Stimulated activated naive CD4-positive, alpha-beta T cell treated with Interleukin-2 at 50 U/mL for 16 hours (primary cell): ENCODE measurements at places on chromosomes 12 and 14.
A peak's percentile ranks its signal among the peaks of the same experiment; 100 is the strongest.

DNA sequence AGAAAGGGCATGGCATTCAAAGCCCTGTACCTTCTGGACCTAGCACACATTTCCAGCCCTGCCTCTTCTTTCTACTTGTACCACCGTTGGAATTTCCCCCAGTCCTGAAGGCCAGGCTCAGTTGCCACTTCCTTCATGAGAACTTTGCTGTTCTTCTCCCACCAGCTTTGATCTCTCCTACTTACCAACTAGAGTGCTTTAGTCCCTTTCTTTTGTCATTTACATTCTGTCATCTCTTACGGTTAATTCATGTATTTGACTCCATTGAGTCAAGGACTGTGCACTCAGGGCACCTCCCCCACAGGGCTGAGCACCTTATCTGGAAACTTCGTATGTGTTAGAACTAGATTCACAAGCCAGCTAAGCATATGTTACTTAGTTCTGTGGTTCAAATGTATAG, 26.3 kb downstream of the BICDL1 start:
- peak; percentile 64 for DNase-seq

GRCh38 chr12:82357845-82358199, 365 bp downstream of the CCDC59 start:
- no peak for DNase-seq

DNA sequence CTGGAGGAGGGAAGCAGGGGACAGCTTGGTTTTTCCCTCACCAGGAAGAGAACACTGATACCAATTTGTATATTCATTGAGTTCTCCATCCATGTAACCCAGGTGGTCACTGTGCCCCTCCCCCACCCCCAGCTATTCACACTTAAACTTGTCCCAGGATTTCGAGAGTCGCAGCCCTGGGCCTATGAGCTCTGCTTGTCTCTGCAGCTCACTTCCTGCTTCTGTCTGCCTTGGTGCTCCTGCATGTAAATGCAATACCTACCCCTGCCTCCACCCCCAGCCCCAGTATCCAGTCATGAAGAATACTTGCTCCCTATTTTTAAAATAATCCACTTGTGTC, 452.2 kb downstream of the BCL11B start:
- no peak for DNase-seq

GRCh38 chr14:89641495-89642175, 224.6 kb upstream of the FOXN3 start:
- no peak for DNase-seq

GRCh38 chr14:89849931-89850330, 104.6 kb downstream of the EFCAB11 start:
- DNase-seq: no peak

- DNase-seq: no peak
Observed at GRCh38 chr14:61690039-61690438, 5.3 kb upstream of the HIF1A start.

DNA sequence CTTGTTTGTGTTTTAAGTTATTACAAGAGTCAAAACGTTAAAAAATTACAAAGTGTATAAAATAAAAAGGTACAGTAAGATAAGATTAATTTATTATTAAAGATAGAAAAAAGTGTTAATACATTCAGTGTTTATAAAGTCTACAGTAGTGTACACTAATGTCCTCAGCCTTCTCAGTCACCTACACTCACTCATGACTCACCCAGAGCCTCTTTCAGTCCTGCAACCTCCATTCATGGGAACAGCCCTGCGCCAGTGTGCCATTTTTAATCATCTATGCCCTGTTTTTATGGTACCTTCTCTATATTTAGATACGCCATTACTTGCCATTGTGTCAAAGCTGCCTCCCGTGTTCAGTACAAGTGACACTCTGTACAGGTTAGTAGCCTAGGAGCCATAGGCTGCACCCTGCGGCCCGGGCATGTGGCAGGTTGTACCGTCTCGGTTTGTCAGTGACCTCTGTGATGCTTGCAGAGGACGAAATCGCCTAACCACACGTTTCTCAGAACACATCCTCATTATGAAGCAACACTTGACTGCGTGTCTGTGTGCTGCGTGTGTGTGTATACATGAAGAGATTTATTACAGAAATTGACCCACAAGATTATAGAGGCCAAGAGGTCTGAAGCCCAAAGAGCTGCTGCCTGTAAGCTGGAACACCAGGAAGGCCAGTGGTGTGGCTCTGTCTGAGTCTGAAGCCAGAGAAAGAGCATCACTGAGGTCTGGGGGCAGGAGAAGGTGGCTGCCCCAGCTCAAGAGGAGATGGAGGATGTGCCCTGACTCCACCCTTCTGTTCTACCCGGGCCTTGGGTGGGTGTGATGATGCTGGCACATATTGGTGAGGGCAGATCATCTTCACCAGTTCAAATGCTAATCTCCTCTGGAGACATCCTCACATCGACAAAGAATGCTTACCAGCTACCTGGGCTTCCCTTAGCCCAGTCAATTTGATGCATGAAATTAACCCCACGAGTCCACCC, 116.6 kb upstream of the C14orf180 start:
- DNase-seq: no peak

DNA sequence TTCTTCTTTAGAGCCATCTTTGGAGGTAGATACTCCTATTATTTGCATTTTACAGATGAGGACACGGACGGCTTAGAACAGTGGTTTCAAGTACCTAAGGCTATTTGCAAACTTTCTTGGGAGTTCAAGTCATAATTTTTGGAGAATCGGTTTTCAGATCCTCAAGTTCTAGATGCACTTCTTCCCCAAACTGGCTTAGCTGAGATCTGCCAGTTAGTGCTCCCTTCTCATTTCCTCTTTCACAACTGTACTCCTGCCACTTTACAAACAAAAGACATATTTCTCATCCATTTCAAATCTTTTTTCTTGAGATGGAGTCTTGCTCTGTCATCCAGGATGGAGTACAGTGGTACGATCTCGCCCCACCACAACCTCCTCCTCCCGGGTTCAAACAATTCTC, 77.3 kb downstream of the HELB start:
- DNase-seq: no peak

DNA sequence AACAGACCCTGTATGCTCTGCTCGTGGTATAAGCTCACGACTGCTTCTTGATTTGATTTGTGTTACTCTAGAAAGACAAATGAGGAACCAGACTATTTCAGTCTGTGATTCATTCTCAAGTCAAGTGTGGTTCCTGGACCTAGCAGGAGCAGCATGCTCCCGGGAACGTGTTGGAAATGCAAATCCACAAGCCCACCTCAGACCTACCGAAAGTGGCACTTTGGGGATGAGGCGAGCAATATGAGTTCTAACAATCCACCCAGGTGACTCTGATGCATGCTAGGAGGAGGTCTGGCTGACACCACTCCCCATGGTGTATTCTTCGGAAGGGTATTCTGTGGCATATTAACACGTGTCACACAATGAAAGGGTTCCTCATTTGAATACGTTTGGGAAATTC, 59.5 kb upstream of the TMX1 start:
- DNase-seq: no peak

DNA sequence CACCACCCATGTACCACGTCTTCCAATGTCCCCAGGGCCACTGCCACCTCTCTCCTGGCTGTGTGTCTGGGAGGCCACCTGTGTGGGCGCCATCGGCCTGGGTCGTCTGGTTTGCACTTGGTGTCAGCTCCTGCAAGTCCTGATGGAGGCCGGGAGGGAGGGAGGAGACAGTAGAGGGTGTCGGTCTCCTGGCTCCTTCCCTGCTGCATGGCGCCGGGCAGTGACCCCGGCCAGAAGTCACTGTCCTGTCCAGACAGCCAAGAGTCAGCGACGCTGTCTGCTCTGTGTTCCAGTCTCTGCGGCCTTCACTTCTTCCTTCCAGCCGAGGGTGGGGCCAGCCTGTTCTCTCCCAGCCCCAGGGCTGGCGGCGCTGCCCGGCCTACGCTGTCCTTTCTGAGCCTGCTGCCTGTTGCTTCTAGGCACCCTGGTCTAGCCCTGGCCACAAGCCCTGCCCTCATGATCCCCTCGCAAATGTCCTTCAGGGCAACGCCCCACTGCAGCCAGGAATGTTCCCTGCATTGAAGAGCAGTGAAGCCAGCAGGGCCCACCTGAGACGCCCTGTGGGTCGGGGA, 13.0 kb upstream of the LBHD2 start:
- DNase-seq: no peak

DNA sequence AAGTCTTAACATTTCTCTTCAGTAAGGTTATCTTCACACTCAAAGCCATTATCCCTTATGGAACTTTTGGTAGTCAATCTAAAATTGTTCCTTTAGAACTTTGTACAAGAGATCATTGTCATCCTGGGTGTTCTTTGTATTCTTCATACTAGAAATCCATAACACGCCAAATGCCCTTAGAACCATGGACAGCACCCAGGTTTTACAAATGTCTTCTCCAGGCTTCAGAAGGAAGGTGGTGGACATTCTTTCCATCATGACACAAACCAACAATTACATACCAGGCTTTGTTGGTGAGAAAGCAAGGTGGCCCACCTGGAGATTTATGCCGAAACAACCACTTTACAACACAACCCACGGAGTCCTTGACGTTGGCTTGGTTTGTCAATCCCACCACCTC, 365.6 kb upstream of the TBX3 start:
- DNase-seq: no peak

- peak; percentile 39 for DNase-seq
Observed at GRCh38 chr14:100237735-100238418, 1.1 kb upstream of the YY1 start.

DNA sequence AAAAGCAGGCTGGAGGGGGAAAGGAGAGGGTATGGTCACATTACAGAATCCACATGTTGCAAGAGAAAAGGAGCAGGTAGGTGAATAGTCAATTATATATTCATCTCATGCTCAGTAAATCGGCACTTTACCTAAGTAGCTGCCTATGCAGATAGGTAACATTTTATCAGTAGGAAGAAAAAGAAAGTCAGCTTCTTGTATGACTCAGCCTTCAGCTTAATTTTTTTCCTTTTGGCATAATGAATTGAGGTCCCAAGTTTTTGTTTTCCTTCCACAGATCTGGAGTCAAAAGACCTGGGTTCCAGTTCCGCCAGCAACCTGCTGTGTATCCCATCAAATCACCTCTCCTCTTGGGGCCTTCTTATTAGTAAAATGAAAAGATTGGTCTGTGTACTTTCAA, 6.0 kb upstream of the ACSM4 start:
- DNase-seq: no peak

GRCh38 chr12:113577464-113578129, 105.9 kb upstream of the LHX5 start:
- no peak for DNase-seq

DNA sequence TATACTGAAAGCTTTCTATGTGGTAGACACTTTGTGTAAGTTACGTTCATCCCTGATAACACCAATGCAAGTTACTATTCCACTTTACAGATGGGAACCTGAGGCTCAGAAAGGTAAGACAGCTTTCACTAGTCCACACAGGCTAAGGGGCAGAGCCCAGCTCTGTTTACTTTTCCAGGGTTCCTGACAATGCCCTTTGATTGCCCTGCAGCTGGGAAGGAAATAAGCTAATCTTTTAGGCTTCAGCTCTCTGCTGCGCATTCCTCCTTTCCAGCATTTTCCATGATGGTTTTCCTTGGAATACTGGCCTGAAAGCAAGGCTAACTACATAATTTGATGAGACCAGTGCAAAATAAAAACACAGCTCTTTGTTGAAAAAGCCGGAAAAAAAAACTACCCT, 185.7 kb upstream of the BTG1 start:
- no peak for DNase-seq

DNA sequence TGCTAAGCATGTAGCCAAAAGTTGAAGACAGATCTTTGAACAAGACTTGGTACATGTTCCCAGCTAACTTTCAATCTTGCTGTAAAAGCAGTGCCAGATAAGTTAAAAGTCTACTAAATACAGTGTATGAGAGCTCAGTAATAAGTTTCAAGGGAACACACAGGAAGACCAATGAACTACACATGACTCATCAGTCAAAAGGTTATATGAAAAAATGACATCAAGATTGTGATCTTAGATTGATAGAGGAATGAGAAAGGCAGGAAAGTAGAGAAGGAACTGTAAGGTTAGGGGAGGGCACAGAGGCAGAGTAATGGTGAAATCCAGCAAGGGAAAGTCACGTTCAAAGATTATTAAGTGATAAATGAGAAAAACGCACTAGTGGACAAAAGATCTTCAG, 249.9 kb upstream of the FLRT2 start:
- no peak for DNase-seq

DNA sequence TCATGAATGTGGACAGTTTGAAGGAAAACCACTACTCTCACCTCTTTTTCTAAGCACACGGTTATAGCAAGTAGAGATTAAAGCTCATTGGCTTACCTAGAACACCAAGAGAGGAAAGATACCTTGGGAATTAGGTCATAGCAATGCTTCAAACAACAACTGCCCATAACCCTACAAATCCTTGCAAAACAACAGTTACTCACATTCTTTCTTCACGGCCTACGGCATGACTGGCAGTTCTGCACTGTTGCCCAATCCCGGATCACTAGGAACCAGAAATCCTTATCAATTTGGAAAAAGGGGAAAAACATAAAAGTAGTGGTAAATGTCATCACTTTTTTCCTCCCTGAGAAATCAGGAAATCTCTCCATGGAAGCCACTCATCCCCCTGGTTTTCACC, 9.6 kb upstream of the ISM2 start:
- DNase-seq: no peak

- no peak for DNase-seq
Observed at GRCh38 chr12:128267131-128267622, at the start of gene TMEM132C. TMEM132C (plus strand) TSS chr12:128267170; CDS start chr12:128267403, 233 bp downstream.

- DNase-seq: no peak
Observed at GRCh38 chr12:101087920-101088319, 122.1 kb downstream of the SLC5A8 start.

GRCh38 chr12:1594006-1594260, 448 bp downstream of the FBXL14 start:
- DNase-seq: no peak

- no peak for DNase-seq
Observed at GRCh38 chr12:530821-531220, 71.1 kb downstream of the B4GALNT3 start.

GRCh38 chr14:56065621-56066290, 52.5 kb upstream of the PELI2 start:
- DNase-seq: no peak

GRCh38 chr12:74922117-74922516, 287.5 kb downstream of the KCNC2 start:
- no peak for DNase-seq

DNA sequence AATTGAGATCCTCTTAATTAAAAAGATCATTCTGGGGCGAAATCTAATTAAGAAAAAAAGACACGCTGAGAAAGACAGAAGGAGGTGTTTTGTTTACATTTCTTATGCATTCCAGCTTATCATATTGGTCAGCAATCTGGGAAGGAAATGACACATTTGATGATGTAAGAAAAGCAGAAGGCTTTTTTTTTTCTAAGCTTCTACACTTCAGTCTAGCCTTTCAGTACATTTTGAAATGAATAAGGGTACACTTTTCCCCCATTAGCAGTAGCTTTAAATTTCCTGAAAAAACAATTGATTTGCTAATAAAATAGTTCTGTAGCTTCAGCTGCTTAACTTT, 5.9 kb upstream of the GSC start:
- DNase-seq: no peak
